ENCODE measurements at places on chromosomes 12 and 14.

GRCh38 chr14:22918804-22919600 lies at the start of gene RBM23:
Gene RBM23 (minus strand): TSS chr14:22919149.
- peak; percentile 97 for DNase-seq

DNA sequence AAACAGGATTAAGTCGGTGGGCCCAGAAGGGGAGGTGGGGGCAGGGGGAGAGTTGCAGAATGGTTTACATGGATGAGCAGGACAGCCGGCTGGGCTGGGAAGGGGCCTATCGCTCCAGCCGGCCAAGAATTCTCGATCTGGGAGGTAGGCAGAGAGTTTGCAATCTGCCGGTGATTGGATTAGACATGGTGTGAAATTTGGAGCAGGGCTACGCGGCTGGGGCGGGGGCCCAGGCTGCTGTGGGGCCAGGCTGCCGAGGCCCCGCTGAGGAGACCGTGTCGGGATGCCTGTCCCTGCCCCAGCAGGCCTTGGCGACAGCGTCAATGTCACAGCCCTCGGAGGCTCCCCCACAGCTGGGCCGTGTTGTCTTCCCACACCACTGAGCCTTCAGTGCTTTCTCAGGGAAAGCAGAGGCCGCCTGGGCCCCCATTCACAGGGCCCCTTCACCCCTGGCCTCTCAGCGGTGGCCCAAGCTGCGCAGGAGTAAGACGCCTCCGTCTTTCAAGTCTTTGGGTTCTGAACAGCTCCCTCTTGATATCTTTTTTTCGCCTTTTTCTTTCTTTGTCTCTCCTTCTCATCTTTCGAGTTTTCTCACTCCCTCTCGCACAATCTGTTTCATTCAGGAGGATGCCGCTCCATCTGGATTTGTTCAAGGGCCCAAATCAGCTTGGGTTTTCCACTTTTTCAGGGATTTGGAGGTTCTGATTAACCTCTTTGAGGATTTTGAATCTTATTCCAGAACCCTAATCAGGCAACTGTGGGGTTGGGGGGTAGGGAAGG lies 117.5 kb upstream of the PARP11 start:
- DNase-seq = no peak

DNA sequence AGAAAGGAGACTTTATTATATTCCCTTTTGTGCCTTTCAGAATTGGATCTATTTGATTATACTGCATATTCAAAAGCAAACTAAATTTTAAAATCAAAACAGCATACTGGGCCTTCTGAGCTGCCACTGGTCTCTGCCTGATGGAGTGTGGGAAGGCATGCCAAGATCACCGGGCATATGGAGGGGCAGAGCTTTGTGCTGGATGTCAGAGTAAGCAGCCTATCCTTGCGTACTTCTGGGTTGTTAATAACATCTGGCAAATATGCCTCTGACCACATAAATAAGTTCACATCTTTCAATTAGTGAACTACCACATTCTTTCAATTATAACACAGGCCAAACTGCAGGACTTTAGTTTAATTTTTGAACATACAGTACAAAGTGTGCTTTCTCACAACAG lies 18.3 kb downstream of the MLH3 start:
- no peak for DNase-seq

DNA sequence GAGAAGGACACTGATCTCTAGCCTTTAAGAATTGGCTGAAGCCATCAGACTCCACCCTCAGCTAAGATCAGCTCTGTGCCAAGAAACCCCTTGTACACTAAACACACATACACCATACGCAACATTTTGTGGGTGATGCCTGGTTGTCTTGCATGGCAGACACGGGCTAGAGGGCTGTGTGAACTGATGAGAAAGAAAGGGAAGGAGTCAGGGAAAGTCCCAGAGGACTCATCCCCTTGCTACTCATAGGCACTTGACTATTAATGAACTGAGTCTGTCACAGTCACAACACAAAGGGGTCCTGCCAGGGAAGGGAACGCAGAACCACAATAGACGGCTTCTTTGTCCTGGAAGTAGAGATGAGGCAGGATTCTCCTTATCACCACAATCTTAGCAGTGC lies 80.8 kb downstream of the EMP1 start:
- DNase-seq = no peak

DNA sequence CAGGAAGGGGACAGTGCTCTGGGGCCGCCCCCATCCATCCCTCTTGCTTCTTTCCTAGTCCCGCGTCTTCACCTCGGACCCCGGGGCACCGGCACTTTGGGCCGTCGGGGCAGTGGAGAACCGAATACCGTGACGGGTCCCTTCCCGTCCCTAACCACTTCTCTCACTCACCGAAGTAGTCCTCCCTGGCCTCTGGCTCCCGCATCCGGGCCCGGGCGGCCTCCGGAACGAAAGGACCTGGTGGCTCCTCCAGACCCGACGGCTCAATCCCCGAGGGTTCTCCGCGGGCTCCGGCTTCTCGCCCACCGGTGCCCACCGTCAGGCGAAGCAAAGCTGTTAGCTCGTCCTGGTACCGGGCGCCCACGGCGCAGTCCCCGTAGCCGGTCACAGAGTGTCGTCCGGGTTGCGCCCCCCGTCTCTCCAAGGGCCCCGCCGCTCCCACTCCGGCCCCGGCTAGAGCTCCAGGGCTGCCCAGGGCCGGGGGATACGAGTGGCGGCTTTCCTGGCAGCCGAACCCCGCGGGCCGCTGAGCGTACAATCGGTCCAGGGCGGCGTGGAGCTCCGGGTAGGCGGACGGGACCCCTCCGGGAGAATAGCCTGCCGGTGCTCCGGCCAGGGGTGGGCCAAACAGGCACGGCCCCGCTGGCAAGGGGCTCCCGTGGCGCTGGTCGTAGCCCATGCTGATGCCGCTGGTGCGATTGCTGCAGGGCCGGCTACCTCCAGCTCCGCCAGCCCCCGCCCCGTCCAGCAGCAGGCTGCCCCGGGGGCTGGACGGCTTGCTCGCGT lies 1.1 kb downstream of the AJUBA start:
- DNase-seq = no peak

DNA sequence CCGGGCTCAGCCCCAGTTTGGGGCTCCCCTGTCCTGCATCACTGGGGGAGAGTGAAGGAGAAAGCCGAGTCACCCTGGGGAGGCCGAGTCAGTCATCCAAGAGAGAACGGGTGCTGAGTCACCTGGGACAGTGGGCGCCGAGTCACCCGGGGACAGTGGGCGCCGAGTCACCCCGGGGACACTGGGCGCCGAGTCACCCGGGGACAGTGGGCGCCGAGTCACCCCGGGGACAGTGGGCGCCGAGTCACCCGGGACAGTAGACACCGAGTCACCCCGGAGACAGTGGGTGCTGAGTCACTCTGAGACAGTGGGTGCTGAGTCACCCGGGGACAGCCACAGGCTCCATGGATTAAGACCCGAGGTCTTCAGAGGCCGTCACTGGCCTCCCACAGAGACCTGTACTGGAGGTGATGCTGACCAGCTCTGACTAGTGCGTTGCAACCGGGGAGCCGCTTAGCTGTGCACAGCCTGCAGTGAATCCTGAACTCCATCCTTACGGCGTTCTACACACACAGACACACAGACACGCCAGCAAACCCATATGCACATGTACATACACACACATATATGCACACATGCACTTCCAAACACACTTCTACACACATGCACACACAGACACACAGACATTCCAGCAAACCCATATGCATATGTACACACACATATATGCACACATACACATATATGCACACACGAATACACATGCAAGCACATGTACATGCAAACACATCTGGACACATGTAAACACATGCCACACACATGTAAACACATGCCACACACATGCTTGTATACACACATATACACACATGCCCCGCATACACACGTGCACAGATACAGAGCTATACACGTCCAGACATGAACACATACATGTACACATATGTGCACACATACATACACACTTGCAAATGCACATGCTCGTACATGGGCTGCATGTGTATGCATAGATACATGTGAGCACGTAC lies 64.9 kb upstream of the GALNT9 start:
- no peak for DNase-seq

DNA sequence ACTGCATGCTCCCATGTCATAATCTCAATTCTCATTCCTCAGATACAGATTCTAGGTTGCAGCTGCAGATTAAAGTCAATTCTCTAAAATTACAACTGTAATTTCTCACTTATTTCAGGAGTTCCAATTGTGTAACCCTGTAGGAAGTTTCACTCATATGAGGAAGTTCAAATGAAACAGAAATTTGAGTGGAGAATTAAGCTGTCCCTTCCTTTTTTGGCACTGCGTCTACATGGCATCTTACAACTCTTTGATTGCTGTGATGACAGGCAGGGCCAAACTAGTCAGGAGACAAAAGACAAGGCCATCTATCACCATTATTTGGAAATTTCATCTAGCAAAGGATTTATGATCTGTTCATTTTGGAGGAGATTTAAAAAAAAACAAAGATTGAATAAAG lies 13.3 kb upstream of the GRIP1 start:
- DNase-seq = no peak

- DNase-seq = no peak
Measured at GRCh38 chr12:78007173-78007572, 176.5 kb downstream of the NAV3 start.

- DNase-seq = no peak
Measured at GRCh38 chr12:51932218-51933076, 19.1 kb upstream of the ACVR1B start.

DNA sequence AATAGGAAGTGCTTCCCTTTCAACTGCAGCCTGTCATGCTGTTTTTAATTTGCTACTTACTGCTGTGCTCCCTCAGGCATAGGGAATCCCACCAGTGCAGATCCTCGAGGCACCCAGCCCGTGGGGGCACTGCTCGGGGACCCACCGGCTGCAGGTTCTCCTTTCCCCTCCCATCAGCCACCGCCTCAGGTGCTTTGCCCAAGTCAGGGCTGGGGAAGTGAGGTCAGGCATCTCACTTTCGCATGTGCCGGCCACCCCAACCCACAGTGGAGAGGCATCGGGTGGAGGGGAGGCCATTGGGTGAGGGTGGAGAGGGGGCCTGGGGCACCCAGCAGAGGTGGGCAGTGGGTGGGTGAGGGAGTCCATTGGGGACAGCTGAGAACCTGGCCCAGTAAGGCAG lies 41.9 kb upstream of the MAX start:
- DNase-seq = no peak

DNA sequence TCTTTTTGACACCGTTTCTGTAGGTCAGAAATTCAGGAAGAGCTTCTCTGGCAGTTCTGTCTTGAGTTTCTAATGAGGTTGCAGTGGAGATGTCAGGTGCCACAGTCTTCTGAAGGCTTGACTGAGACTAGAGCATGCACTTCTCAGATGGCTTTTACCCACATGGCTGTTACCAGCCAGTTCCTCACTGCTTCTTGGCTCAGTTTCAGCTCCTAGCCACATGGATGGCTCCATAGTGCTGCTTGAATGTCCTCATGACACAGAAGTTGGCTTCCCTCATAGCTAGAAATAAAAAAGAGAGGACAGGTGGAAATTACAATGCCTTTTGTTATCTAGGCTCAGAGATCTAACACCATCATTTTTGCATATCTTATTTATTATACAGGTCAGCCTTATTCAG lies 38.1 kb upstream of the SLC2A13 start:
- DNase-seq = no peak

DNA sequence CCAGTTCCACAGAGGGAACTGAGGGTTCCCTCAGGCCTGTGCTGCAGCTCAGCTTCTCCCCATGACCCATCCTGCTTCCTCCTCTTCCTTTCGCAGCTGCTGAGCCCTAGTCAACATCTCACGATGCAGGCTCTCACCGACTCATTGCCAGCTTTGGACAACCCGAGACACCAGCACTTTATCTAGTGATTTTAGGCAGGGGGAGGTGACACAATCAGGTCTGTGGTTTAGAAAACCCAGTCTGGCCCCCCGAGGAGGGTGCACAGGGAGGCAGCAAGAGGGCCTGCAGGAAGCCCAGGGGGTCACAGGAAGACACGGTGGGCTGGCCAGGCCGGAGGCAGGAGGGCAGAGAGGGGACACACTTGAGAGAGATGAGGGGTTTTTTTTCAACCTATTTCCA lies 35.4 kb downstream of the DIO3 start:
- no peak for DNase-seq

DNA sequence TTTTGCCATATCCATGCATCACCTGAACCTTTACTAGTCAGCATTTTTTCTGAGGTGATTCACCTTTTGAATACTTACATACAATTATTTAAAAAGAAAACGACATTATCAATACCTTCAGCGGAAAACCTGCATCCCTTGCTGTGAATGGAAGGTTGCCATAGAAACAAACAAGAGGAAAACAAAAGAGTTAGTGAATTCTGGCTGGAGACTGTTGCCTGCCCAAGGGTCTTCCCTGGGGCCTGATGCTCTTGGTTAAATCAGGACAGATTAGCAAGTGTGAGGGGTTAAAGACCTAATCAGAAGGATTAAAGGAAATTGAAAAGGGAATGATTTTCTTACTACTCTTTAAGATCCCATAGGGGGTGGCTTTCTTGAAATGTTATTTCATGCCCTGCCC lies 96.0 kb upstream of the WSCD2 start:
- no peak for DNase-seq

GRCh38 chr12:69766260-69766659 lies 27.6 kb downstream of the RAB3IP start:
- DNase-seq = no peak

- no peak for DNase-seq
Measured at GRCh38 chr12:3225154-3225795, 148.1 kb downstream of the TSPAN9 start.

DNA sequence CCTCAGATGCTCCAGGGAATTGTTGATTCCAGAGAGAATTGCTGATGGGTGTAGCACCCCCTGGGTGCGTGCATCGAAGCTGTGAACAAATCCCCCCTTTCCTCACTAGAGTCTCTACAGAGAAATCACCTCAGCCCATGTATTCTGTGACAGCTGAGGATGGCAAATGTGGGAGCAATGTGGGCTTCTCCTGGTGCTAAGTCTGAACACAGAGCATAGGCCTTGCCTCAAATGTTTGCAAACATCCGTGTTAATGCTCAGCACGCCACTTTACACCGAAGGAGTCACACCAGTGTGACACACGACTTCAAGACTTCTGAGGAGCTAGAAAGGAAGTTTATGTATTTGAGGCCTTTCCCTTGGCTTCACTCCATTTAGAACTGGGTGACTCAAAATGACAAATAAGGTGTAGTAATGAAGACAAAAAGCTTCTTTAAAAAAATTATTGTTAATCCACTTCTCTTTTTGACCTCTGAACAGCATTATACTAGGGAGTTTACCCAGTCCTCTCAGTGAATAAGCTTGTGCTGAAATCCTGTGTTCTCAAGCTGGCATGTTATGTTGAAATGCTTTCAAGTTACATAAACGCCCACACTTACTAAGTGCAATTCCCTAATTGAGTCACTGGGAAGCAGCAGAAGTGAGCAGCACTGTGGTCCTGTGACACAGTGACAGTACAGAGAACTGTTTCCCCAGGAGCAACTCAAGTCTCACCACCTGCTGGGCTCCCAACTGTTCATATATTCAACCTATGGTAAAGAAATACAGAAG lies 92.9 kb downstream of the FAR2 start:
- DNase-seq = peak; percentile 81

- no peak for DNase-seq
Measured at GRCh38 chr14:102738373-102739189, 38.7 kb upstream of the TRAF3 start.

DNA sequence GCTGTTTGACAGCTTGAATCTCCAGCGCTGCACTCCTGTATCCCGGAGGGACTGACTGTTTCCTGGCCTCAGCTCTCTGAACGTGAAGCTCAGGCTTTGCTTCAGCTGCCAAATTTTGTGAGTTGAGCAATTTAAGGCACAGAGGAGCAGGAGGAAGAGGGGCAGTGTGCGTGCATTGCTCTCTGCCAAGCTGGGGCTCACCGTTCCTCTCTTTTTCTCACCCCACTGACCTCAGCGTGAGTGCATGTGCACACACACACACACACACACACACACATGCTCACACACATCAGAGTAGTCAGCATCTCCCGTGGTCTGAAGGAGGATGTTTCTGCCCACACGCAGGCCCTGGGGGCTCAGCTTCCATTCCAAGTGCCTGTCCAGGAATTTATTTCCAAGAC lies 27.8 kb upstream of the BDKRB2 start:
- DNase-seq = no peak
